Osteocyte (in vitro differentiated cells): ENCODE measurements at places on chromosomes 3 and 15. TPM values are rescaled to one million over a fixed set of nuclear protein-coding genes. Genes with fewer than 3 reads are reported as not detected.

KNG1 gene
- not detected in 2 replicates for total RNA-seq

TP63 gene
- total RNA-seq = 0.16 and 0.29 TPM in 2 replicates

DNA sequence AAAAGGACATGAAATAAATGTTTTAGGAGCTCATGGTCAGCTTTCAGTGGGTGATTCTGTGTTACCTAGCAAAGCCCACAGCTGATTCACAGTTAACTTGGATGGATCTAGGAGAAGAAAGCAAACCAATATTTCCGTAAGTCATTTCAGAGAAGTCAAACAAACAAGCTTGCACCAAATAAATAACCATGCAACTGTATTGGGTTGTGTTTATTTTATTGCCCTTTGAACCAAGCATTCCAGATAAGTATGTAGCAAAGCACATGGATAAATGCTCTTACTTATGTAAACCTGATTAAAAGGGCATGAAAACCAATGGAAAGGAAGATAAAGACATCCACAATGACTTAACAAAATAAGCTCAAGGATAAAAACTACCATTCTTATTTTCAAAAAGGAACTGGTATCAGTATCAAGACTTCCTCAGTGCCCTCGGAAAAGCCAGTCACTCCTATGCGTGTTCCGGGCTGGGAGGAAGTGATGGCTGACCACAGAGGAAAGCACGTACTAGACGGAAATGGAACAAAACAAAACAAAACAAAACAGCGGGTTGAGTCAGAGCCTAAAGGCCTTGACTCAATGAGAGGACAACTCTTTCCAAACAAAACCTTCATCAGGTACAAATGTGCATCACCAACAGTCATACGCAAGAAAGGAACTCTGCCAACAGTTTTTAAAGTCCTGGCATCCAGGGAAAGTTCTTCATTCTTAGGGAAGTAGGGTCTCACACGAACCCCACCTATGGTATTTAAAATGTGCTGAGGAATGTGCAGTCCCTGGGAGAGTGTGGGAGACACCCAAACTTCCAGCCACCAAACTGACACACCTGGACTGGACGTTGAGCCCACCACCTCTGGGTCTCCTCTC is 103.3 kb downstream of the SNRK start:
- DNase-seq = no peak
- H3K27ac ChIP-seq = no peak overlapping the region
- H3K4me1 ChIP-seq = peaks cover 33% of the 10 kb centered on the region
- H3K4me3 ChIP-seq = no peak overlapping the region
- no peaks in the 10 kb centered on the region for H3K27me3 ChIP-seq
- H3K36me3 ChIP-seq = peaks cover 6% of the 10 kb centered on the region

GRCh38 chr3:141528800-141529199 is 42.0 kb downstream of the RASA2 start:
- H3K4me1 ChIP-seq = peaks cover 33% of the 10 kb centered on the region
- DNase-seq = no peak
- no peak overlapping the region for H3K27ac ChIP-seq
- H3K4me3 ChIP-seq = no peak overlapping the region

DNA sequence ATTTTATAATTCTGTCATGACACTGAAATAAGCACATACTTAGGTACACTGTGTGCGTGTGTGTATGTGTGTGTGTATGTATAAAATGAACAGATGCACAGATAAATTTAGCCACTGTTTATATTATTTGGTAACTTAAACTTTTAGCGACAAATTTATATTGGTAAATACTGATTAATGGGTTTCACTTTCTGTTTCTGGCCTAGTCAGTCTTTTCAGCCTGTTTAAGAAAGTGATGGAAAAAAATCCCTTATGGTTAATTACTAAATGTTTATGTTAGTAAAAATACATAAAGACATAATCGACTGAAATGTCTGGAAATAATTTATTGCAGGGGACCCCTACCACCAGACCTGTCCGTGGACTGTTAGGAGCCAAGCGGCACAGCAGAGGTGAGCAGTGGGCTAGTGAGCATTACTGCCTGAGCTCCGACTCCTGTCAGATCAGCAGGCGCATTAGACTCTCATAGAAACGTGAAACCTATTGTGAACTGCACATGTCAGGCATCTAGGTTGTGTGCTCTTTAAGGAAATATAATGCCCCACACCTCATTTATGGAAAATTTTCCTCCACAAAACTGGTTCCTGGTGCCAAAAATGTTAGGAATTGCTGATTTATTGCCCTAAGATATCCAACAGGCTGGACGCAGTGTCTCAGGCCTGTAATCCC is 717.4 kb downstream of the SI start:
- peaks cover 7% of the 10 kb centered on the region for H3K4me1 ChIP-seq
- no peak for DNase-seq
- H3K4me3 ChIP-seq = no peak overlapping the region
- H3K27ac ChIP-seq = no peak overlapping the region

DNA sequence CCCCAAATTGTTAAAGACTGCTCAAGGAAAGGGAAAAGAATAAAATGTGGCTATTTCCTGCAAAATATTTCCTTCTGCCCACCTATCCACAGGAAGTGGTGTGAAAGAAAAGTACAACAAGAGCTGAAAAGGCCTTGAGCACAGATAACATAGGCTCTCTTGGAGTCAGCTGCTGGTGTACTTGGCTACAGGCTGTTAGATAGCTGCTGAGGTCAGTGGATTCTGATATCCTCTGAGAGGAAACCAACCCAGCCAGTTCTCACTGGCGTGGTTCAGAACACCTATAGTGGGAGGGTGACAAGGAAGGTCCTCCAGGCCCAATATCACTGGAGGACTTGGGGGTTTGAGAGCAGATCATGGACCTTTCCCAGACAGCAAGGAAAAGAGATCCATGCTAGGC is 124.4 kb upstream of the GAP43 start:
- no peak for DNase-seq
- no peaks in the 10 kb centered on the region for H3K36me3 ChIP-seq
- peaks cover 2% of the 10 kb centered on the region for H3K27me3 ChIP-seq
- peaks cover 3% of the 10 kb centered on the region for H3K4me1 ChIP-seq
- H3K27ac ChIP-seq = no peak overlapping the region
